ENCODE measurements at places on chromosomes 3 and 15. TPM values are rescaled to one million over a fixed set of nuclear protein-coding genes. Genes with fewer than 3 reads are reported as not detected.

LRRC15 gene
- total RNA-seq: not detected

PSMA4 gene
- total RNA-seq: 342 TPM

KLF15 gene
- total RNA-seq: 0.19 TPM

ATP6V1A gene
- total RNA-seq: 38.1 TPM

LOXL1 gene
- total RNA-seq: 0.49 TPM

MUC4 gene
- 0.90 TPM for total RNA-seq

ZNF620 gene
- total RNA-seq: 4.9 TPM

CFAP100 gene
- not detected for total RNA-seq

FOXL2 gene
- not detected for total RNA-seq

CKMT1A gene
- total RNA-seq: 0.66 TPM

FAM43A gene
- 7.0 TPM for total RNA-seq

GP5 gene
- total RNA-seq: 0.26 TPM

FRMD4B gene
- 60.9 TPM for total RNA-seq

NOX5 gene
- total RNA-seq: not detected

TMEM207 gene
- total RNA-seq: not detected

ERC2 gene
- 0.19 TPM for total RNA-seq

SRGAP3 gene
- 0.40 TPM for total RNA-seq

ZNF80 gene
- total RNA-seq: 0.21 TPM

ATRIP gene
- 20.0 TPM for total RNA-seq

FOXL2NB gene
- not detected for total RNA-seq

CLDN16 gene
- not detected for total RNA-seq

ETV5 gene
- 2.2 TPM for total RNA-seq

OCA2 gene
- not detected for total RNA-seq

UBAP1L gene
- total RNA-seq: 6.3 TPM

GANC gene
- 15.0 TPM for total RNA-seq

DPPA4 gene
- total RNA-seq: not detected

DPPA2 gene
- total RNA-seq: not detected

SYNPR gene
- not detected for total RNA-seq

MOBP gene
- not detected for total RNA-seq

SKOR1 gene
- 0.09 TPM for total RNA-seq

ARRDC4 gene
- total RNA-seq: 1.0 TPM

CFAP91 gene
- 0.26 TPM for total RNA-seq

SHF gene
- total RNA-seq: 16.1 TPM

ZBBX gene
- total RNA-seq: not detected

SCAMP2 gene
- total RNA-seq: 94.8 TPM

DUOXA2 gene
- not detected for total RNA-seq

ROPN1 gene
- not detected for total RNA-seq

CDCP1 gene
- 3.2 TPM for total RNA-seq

XCR1 gene
- 0.05 TPM for total RNA-seq

DISP2 gene
- total RNA-seq: 0.02 TPM

CCR8 gene
- 5.7 TPM for total RNA-seq

XYLB gene
- total RNA-seq: 11.6 TPM

CAV3 gene
- total RNA-seq: not detected

PGBD4 gene
- total RNA-seq: 3.7 TPM

GCSAM gene
- 1.7 TPM for total RNA-seq

KNL1 gene
- total RNA-seq: 25.3 TPM

C3orf70 gene
- 0.05 TPM for total RNA-seq

TRIM71 gene
- 0.05 TPM for total RNA-seq

CCR9 gene
- not detected for total RNA-seq

PLA1A gene
- total RNA-seq: 0.31 TPM

GOLGA8O gene
- 2.2 TPM for total RNA-seq

GLCE gene
- total RNA-seq: 3.8 TPM

FANCD2OS gene
- total RNA-seq: not detected

KBTBD13 gene
- total RNA-seq: not detected

BCHE gene
- total RNA-seq: not detected

ADAMTS7 gene
- 1.3 TPM for total RNA-seq

FETUB gene
- not detected for total RNA-seq

CCK gene
- not detected for total RNA-seq

ANKRD63 gene
- total RNA-seq: not detected

SLC28A2 gene
- total RNA-seq: not detected

All from activated CD4-positive, alpha-beta T cell treated with anti-CD3 and anti-CD28 coated beads, Interleukin-2, amount 10 ng/mL, durations not matched to agents 24 days and 14 days (primary cell).